Activated CD4-positive, alpha-beta T cell treated with anti-CD3 and anti-CD28 coated beads, Interleukin-2, amount 10 ng/mL, durations not matched to agents 24 days and 14 days (primary cell): ENCODE measurements at places on chromosomes 1 and 21.

DNA sequence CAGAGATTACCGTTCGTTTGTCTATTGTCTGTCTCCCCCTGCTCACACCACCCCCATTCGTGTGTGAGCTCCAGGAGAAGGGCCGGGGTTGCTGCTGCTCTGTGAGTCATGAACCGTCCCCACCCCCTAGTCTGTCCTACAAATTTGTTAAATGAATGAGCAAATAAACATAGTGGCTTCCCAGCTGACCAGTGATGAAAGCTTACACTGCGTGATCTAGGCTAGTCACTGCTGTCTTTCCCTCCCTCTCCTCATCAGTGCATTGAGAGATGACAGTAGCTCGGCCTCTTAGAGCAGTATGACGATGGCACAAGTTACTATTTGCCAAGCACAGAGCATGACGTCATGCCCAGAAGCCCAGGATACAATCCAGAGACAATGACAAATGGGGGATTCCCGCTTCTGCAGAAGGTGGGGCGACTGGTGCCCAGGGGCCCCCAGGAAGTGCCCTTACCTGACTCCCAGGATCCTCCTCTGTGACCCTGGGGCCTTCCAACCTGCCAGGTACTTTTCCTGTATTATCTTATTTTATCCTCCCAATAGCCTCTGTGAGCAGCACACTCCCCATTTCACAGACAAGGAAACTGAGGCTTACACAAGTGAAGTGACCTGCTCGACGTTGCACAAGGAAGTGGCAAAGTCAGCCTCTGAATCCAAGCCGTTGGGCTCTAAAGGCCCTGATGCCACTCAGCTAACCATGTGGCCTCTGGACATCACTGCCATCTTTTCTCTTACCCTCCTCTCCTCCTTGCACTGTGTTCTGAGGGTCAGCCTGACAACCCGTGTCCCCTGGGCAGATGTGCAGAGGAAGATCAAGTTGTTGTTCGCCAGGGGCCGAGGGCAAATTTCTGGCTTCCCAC, 8.6 kb upstream of the EPHA2 start:
- DNase-seq: no peak

- DNase-seq: no peak
These were observed 85.2 kb downstream of the BEND5 start for GRCh38 chr1:48691429-48692001.

- no peak for DNase-seq
These were observed 6.9 kb downstream of the WNT9A start for GRCh38 chr1:227940791-227941241.

GRCh38 chr1:24779689-24780464, 34.6 kb downstream of the CLIC4 start:
- DNase-seq: no peak

- DNase-seq: no peak
These were observed 39.2 kb upstream of the CR1L start for GRCh38 chr1:207605444-207606361.

GRCh38 chr1:248618878-248619277, 16.0 kb downstream of the OR2T11 start:
- peak; percentile 76 for DNase-seq

DNA sequence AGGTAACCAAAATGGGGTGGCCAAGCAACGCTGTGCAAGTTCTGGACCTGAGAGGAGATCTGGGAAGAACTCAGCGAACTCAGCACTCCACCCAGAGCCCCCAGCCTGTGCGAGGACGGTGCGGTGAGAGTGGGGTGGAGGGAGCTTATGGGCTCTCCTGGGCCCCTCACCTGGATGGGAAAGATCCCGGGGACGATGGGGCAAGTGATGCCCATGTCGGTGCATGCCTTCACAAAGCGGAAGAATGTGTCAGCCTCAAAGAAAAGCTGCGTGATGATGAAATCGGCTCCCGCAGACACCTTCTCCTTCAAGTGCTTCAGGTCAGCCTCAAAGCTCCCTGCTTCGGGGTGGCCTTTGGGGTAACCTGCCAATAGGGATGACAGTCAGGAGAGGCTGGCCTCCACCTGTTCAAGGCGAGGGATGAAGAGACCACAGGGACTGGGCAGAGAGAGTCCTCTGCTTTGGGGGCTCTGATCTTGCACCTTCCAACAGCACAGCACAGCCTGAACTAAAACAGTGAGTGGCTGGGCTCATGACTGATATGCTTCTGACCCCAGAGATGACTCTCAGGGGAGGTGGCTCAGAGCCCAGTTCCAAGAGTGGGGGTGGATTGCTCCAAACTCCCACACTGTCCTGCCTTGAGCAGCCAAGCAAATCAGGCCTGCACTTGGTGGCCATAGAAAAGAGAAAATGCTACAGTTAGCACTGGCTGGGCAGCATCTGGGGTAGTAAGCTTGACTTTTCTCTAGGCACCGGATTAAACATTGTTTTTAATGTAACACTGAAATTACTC, 9.5 kb downstream of the MTHFR start:
- DNase-seq: no peak
